ENCODE measurements at places on chromosomes 6 and 20.
A peak's percentile ranks its signal among the peaks of the same experiment; 100 is the strongest.

DNA sequence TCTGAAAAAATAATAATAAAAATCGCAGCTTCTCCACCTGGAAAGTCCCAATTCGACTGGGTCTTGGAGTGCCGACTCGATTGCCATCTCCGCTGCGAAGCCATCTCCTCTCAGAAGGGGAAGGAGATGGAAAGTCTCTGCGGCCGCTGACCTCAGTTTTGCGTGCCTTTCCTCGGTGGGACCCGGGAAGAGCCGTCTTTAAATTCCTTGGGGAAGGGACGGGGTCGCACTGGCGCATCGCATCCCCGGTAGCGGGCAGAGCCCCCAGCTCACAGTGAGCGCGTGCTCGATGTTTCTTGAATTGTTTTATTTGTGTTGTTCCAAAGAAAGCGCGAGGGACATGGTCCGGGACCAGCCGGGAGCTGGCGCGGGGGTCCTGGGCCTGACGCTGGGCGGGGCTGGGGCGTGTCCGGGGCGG lies 270 bp upstream of the TIAM2 start:
- no peak for DNase-seq

DNA sequence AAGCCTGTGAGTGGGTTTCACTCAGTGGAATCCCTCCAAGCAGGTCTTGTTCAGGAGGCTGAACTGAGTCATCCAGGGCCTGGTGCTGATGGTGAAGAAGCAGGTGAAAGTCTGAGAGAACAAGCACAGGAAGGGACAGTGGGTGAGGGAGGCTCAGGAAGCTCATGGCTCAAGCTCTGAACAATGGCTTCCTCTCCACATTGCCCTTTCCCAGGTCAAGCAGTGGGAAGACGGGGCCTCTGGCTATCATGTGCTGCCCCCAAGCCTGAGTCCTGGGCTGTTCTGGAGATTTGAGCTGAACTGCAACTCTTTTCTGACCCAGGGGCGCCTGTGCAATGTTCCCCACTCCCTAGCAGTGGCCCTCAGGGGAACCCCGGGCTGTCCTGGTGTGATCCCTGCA lies 3.4 kb downstream of the CST9L start:
- DNase-seq, result no peak

GRCh38 chr20:1792274-1792673 lies 102.9 kb upstream of the SIRPA start:
- peak; percentile 31 for DNase-seq

- no peak for DNase-seq
Observed at GRCh38 chr6:161721511-161721910, 447.6 kb upstream of the AGPAT4 start.

DNA sequence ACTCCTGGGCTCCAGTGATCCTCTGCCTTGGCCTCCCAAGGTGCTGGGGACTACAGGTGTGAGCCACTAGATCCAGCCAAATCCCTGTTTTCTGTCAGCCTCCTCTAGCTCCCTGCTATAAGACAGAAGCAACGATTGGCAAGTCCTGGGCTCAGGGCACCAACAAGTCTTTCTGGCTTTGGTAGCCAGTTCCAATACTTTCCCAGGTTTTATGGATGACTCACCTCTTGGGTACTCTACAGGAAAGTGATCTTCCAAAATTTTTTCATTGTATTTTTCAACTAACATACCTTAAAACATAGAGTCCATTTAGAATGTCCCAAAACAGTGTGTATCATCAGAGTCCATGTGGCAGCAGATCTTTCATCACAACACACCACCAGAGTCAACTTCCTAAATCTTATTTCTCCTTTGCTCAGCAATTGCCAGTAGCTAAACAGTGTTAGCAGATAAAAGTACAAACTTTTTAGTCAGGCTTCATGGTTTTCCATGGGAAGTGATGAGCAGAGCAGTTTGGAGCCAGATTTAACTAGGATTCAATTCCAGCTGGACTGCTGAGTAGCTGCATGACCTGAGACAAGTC lies 13.3 kb downstream of the GABBR1 start:
- peak; percentile 61 for DNase-seq

DNA sequence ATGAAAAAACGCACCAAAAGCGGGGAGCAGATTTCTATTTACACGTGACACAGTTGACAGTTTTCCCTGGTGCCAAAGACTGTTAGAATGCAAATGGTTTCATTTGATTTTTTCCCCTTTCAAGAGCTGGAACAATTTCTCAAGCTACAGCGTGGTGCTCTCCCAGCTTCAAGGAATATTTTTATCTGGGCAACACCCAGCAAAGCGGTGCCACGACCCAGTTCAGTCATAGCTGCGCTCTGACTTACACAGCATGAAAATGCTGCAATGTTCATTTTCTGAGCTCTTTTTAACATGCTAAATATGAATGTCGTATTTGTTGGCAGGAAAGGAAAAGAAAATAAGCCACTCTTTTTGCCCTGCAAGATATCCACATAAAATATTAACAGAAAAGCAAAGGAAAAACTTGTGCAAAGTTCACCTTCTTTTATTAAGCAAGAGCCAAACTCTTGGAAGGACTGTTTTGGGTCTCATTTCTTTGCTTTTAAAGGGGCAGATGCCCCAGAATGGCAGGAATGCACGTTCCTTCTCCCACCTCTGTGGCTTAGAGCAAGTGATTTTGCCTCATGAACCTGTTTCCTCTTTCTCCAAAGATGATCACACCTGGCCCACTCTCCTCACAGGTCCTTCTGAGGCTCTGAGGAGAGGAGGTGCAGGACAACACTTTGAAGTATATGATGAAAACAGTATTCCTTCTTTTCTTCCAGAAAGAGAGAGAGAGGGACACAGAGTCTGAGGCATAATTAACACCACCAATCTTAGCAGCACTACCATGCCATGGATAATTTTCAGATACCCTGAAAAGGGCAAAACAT lies 47.0 kb downstream of the TTI1 start:
- no peak for DNase-seq

DNA sequence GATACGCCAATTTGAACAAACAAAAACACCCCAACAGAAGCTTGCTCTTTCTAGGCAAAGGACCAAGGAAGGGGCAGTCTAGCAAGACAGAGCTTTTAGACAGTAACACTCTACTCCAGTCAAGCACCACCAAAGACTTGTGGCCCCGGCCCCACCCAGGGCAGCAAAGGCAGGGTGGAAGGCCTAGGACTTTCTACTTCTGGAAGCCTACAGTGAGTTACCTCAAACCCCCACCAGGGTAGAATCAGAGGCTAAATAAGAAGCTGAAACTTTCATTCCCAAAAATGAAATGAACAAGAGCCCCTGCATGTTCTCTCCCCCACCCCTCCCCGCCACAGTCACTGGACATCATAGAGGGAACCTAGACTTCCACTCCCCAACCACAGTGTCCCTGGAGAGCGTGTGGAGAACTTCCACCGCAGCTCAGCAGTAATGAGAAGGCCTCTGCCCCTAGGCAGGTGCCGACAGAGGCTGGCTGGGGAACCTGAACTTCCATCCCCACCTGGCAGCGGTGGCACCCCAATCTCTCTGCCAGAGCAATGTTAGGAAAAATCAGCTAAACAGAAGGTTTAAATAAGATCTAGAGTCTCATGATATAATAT lies 40.0 kb downstream of the KATNA1 start:
- DNase-seq, result no peak

DNA sequence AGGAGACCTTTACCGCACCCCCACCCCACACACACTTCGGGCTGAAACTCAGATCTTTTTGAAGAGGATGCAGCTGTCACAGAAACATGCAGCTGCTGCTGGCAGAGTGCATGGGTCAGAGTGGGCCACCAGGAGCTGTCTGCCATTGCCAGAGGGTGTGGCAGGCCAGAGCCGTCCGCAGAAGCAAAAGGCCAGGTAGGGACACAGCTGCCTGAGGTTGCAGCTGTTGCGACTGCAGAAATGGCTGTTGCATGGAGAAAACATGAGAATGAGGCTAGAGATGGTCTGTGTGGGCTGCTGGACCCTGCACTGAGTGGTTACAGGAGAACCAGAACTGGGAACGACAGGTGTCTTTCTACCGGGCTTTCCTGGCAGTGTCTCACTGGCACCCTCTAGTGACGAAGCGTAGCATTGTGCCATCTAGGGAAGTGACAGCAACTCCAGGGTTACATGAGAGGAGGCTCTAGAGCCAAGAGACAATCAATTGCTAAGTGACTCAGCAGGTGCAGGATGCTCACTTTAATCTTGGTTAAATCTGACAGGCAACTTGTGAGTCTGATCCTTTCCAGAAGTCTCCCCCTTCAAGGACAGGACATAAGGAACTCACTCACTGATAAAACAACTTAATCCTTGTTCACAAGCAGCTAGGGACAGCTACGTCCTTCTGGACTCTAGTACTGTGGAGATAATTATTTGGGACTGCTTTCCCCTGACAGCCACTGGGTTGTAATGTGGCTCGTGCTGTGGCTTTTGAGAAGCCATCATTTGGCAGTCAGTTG lies 29.1 kb upstream of the SERPINB9 start:
- DNase-seq, result peak; percentile 97

DNA sequence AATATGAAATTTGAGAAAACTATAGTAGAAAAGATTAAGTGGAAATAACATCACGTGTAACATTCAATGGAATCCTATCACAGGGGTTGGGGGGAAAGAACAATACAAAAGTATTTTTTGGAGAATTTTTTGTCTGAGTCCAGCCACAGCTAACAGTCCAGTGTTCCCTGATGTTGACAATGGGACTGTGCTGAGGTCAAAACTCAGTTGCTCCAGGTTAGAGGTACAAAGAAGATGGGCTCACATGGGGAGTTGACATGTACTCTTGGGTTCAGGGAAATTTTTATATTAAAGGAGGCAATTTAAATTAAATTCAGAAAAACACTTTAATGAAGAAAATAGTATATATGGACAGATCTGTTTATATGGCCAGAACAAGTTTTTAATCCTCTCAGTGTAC lies 995 bp downstream of the MYCT1 start:
- no peak for DNase-seq

DNA sequence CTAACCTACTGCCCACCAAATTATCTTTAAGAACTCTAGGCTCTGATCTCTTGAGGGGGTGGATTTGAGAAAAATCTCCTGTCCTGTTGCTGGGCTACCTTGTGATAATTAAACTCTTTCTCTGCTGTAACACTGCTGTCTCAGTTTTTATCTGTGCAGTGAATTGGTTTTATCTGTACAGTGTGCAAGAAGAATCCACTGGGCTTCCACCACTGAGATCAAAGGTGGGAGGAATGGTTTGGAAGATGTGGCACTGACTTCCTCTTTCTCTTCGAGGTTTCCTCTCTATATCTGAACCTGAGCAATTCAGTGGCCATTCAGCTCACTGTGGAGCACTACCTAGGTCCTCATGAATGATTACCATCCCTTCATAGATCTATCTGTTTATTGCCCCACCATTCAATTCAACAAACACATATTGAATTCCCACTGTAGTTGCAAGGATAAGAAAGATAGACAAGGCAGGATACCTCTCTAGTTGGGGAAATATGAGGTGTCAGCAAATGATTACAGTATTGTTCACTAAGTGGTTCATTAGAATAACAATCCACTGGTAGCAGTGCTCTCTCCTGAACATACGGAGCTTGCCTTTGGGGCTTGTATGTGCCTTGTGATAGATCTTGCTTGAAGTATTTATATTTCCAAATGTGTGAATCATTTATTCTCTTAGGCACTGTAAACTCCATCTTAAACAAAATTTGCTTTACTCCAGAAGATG lies 172.1 kb upstream of the ARG1 start:
- DNase-seq, result no peak

GRCh38 chr6:155408981-155409380 lies 46.7 kb downstream of the NOX3 start:
- DNase-seq, result no peak

GRCh38 chr6:107793191-107793590 lies 30.9 kb downstream of the SCML4 start:
- DNase-seq, result no peak

DNA sequence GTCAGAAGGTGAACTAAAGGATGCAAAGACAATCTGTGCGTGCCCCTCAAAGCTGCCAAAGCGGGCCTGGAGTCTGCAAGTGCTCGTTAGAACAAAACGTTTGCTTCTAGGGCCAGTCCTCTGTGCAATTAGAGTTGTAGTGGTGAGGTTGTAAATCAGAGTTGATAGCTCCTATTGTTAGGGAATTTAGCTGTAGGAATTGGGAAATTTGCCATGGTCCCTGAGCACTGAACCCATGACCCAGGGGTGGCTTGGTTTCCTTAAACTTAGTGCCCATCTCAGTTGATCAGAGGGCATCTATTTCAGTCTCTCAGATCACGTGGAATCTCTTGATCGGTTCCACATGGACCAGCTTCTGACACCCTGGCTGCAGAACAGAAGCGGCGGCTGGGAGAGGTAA lies 18.8 kb upstream of the RPS6KA2 start:
- no peak for DNase-seq

GRCh38 chr6:146029573-146030184 lies 817 bp downstream of the GRM1 start:
- no peak for DNase-seq

Data from PC-3 (cell line).